Activated T-cell treated with anti-CD3 and anti-CD28 coated beads, Interleukin-2, amount 50 U/mL, for 72 hours (primary cell): ENCODE measurements at places on chromosomes 4 and X. TPM values are rescaled to one million over a fixed set of nuclear protein-coding genes. Genes with fewer than 3 reads are reported as not detected.

Gene IL21
- 14.2 TPM for total RNA-seq

Gene ZNF711
- total RNA-seq, result 1.8 TPM

Gene REPS2
- 0.67 TPM for total RNA-seq

Gene RADX
- 10.6 TPM for total RNA-seq

Gene PDZD4
- 0.82 TPM for total RNA-seq

Gene C4orf54
- total RNA-seq, result not detected

Gene CSAG2
- total RNA-seq, result not detected

Gene ELF2
- 34.8 TPM for total RNA-seq

Gene CSAG3
- total RNA-seq, result 1.3 TPM

Gene GPR173
- 0.81 TPM for total RNA-seq

Gene HTN1
- not detected for total RNA-seq

Gene GPRASP2
- total RNA-seq, result 0.60 TPM

Gene FAM47A
- total RNA-seq, result not detected

Gene MAGEA11
- not detected for total RNA-seq

Gene ZXDB
- total RNA-seq, result 8.6 TPM

Gene CYTL1
- total RNA-seq, result not detected

Gene PLP1
- not detected for total RNA-seq

Gene NLGN3
- 3.1 TPM for total RNA-seq

Gene PDE5A
- total RNA-seq, result 1.0 TPM

Gene GPR143
- total RNA-seq, result not detected

Gene TBX22
- total RNA-seq, result not detected

Gene HMX1
- not detected for total RNA-seq

Gene EPGN
- total RNA-seq, result 0.43 TPM

Gene RASL11B
- total RNA-seq, result 1.4 TPM

Gene CYP2U1
- 2.2 TPM for total RNA-seq

Gene VCX3A
- not detected for total RNA-seq

Gene EGF
- total RNA-seq, result not detected

Gene HNRNPD
- total RNA-seq, result 255 TPM

Gene DIPK2B
- 0.05 TPM for total RNA-seq

Gene TRPC5OS
- total RNA-seq, result not detected

Gene GLRA2
- not detected for total RNA-seq

Gene FGFBP1
- total RNA-seq, result not detected

Gene GPR82
- total RNA-seq, result not detected
